ENCODE measurements at places on chromosomes 4 and X.

- DNase-seq = peak; percentile 54
Measured at GRCh38 chr4:30719454-30720020, 632 bp upstream of the PCDH7 start.

DNA sequence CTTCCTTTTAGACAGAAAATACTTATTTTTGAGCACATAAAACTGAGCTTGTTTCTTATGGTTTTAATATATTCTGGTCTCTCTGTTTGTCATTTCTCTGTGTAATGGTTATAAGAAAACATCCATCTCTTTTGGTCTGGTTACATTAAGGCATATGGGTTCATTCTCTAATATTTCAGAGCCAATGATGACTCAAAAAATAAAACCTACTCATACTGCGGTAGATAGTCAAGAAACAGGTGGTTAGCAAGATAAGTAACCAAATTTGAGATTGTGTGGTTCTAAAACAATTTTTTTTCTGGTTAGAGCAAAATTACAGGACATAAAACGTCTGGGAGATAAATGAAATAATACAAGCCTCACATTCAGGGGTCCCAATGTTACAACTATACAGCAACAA, 654.5 kb downstream of the STIM2 start:
- DNase-seq = no peak

GRCh38 chr4:73620115-73620792, at the start of gene RASSF6:
RASSF6 (minus strand) TSS chr4:73620436; CDS start chr4:73611795, 8,641 bp downstream.
- DNase-seq = no peak

DNA sequence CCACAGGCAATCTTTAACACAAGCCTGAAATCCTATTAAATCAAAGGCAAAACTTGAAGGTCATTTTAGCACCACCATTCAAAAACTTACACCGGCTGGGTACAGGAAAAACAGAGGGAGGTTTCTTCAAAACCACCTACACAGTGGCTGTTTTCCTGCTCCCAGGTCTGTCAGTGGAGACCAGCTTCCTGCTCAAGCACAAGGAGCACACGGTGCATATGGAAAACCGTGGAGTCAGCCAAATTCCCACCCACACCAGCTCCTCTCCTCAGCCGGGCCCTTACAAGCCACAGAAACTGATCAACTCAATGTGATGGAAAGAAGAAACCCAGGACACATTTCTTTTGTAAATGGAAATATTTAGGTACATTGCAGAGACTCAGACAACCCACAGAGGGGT, 14.3 kb upstream of the FAM241A start:
- no peak for DNase-seq

Data from caudate nucleus (tissue), 63 donors.